Activated CD4-positive, alpha-beta memory T cell treated with anti-CD3 and anti-CD28 coated beads for 36 hours (primary cell): ENCODE measurements at places on chromosomes 3 and 15.
A peak's percentile ranks its signal among the peaks of the same experiment; 100 is the strongest.

- DNase-seq = no peak
Observed at GRCh38 chr3:150376001-150376848, 31.9 kb upstream of the TSC22D2 start.

- DNase-seq = no peak
Observed at GRCh38 chr3:15610082-15610759, 8.7 kb downstream of the BTD start.

- no peak for DNase-seq
Observed at GRCh38 chr3:294096-294495, 97.5 kb downstream of the CHL1 start.

GRCh38 chr3:171980578-171981270 is 58.7 kb upstream of the FNDC3B start:
- DNase-seq = no peak

GRCh38 chr3:196501316-196502044 is 2.1 kb downstream of the RNF168 start:
- peak; percentile 24 for DNase-seq

- no peak for DNase-seq
Observed at GRCh38 chr3:160061525-160061924, 72.9 kb downstream of the IL12A start.

DNA sequence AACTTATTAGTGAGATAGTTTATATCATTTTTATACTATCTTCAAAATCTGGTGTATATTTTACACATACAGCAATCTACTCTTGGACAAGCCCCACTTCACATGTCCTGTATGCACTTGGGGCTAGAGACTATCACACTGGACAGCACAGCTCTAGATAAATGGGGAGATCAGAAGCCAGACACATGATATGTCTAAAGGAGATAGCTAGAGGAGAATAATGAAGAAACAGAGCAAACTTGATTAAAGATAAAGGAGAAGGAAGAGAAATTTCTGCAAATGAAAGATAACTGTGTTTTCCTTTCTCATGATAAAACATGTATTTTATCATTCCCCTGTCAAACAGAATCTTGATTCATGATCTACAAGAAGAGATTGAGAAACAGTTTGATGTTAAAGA is 13.0 kb downstream of the CPA3 start:
- DNase-seq = no peak

GRCh38 chr15:24899367-24899766 is 55.4 kb upstream of the SNRPN start:
- DNase-seq = no peak
